GF-D8 (cell line): ENCODE measurements at places on chromosomes 16 and 17.

DNA sequence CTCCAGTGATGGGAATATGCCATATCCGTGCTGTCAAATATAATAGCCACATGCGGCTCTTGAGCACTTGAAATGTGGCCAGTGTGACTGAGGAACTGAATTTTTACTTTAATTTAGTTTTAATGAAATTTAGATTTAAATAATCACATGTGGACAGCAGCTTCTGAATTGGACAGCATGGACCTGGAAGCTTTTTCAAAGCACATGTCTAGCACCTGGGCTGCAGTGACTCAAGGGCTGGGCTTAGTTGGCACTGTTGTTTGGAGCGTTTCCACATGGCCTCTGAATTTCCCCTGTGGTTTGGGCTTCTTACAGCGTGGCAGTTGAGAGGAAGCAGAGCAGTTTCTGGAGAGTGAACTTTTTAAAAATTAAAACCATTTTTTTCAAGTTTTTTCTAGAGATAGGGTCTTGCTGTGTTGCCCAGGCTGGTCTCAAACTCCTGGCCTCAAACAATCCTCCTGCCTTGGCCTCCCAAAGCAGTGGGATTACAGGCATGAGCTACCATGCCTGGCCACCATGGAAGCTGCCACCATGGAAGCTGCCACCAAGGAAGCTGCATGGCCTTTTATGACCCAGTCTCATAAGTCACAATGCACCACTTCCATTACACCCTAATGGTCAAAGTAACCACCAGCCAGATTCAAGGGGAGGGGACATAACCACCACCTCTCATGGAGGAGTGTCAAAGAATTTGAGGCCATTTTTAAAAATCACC is 6.7 kb upstream of the TOB1 start:
- DNase-seq, result peak; percentile 67

GRCh38 chr17:76034428-76035350 is 7.6 kb upstream of the EVPL start:
- DNase-seq, result no peak

DNA sequence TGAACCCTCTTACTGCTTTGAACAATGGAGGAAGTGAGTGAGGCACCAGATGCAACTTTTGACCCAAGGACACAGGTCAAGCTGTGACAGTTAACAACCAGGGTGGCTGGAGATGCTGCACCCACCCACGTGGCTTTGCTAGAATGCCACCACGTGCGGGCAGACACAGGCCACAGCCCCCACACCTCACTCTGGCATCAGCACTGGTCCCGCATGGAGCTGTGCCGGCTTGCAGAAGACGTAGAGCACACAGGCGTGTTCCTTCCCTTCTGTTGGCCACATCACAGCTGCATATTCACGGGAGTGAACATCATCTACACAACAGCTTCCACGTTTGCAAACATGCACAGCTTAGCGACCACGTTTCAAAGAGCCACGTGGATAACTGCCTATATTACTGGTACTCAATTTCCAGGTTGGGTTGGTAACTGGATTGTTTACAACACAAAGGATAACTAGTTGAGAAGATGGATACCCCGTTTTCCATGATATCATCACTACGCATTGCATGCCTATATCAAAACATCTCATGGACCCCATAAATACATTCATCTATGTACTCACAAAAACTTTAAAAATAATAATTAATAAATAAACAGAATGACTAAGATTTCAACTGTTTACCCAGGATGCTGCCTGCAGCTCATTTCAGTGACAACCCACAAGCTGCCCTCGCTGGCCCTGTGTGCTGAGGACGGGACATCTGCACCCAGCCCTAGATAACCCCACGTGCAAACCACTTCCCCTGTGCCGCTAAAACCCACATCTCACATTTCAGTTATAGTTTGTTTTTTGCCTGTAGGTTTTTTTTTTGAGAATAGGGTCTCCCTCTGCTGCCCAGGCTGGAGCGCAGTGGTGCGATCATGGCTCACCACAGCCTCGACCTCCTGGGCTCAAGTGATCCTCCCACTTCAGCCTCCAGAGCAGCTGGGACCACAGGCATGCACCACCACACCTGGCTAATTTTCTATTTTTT is 132.0 kb downstream of the ANKRD11 start:
- DNase-seq, result peak; percentile 48

- DNase-seq, result no peak
Observed at GRCh38 chr16:4386451-4386805, 14.8 kb downstream of the VASN start.

- DNase-seq, result no peak
Observed at GRCh38 chr16:11149011-11149616, 106.9 kb downstream of the SOCS1 start.

DNA sequence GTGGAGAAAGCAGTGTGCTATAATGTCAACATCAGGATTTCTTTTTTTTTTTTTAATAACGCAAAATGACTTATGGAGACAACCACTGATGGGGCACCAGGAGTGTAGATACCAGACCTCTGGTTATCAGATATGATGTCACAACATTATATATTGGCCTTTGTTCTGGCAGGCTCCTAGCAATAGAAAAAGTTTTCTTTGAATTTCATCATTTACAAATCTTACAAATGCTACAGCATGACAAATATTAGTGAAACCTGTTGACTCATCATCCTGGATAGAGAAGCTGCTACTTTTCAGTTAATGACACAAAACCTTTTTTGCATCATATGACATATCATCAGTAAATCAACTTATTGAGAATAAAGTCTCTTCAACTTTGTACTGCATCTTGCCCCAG is 6.1 kb downstream of the THUMPD1 start:
- no peak for DNase-seq

DNA sequence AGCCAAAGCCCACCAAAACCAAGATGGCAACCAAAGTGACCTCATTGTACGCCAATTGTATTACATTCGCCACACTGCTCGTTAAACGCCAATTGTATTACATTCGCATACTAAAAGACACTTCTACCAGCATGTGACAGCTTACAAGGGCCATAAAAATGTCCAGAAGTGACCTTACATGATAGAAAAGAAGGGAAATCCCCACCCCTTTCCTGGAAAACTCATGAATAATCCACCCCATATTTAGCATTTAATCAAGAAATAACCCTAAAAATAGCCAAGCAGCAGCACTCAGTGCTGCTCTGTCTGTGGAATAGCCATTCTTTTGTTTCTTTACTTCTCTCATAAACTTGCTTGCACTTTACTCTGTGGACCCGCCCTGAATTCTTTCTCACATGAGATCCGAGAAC is 25.7 kb downstream of the PSMD7 start:
- DNase-seq, result no peak

- DNase-seq, result no peak
Observed at GRCh38 chr16:64865069-64865696, 256.7 kb downstream of the CDH11 start.

DNA sequence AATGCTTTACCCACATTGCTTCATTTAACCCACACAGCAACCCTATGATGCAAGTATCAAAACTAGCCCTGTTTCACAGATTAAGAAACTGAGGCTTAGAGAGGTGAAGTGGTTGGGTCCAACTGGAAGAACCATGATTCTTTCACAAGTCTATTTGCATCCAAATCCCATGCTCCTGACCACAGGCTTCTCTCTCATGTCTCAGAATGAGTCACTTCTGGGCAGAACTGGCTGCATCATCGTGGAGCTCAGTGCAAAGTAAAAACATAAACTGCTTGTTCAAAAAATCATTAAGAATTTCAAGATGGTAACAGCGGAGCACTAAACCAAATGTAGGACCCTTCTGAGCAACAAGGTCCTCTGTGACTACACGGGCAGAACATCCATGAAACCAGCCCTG is 20.2 kb upstream of the CES1 start:
- no peak for DNase-seq

DNA sequence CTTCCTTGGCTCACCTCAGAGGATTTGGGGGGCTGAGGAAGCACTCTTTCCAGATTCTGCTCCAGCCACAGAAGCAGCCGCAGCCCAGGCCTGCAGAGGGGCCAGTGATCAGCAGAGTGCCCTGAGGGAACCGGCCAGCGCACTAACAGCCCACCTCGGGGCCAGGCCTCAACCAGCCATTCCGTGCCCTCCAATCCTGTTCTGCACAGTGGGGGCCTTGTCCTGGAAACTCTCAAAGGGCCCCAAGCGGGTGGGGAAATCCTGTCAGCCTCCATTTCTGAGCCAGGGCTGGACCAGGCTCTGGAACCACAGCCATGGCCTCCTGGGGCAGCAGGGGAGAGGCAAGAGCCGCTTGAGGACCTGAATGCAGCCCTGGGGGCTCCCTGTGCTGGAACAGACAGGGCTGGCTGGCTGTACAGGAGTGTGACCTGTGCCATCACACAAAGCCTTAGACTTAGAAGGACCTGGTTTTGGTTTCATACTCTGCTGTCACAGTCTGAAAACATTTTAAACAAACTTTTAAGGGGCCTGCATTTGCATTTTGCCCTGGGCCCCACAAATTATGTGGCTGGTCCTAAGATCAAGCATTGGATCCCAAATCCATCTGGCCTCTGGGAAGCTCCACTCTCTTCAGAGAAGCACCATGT is 10.0 kb downstream of the CNGB1 start:
- DNase-seq, result no peak

DNA sequence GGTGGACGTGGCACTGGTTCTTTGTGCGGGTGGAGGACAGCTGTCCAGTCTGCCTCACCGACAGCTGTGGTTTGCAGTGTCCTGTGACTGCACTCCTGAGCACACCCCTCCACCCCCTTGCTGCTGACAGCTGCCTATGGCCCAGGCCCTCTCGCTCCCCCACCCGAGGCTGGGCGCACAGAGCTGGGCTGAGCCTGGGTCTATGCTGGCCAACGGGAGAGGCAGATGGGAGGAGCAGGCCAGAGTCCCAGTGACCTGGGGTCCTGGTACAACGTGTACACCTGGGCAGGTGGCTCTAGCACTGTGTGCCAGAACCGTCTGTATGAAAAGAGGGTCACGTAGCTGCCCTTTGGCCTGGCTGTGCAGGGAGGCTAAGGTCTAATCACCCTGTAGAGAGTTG is 30.5 kb downstream of the BAIAP2 start:
- DNase-seq, result no peak

DNA sequence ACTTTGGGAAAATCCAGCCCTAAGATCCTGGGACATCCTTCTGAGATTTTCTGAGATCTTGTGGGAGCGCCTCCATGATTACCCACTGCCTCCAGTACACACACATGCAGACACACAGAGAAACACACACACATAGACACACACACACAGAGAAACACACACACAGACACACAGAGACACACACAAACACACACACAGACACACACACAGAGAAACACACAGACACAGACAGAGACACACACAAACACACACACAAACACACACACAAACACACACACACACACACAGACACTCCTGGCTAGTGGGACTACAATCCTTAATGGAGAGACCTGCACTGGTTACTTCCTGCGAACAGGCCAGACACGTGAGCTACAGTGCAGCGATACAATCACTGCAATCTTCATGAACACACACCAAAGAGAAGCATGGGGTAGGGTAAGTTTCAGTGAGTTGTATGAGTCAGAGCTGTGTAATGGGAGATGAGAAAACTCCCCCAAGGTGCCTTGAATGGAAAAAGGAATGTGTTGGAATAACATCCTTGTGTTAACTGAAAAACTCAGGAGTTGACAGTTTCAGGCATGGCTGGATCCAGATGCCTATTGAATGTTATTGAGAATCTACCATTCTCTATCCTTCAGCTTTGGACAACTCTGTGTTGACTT is 79.5 kb downstream of the SLC6A2 start:
- DNase-seq, result no peak

- DNase-seq, result no peak
Observed at GRCh38 chr16:71846431-71846830, 655 bp downstream of the ATXN1L start.

GRCh38 chr17:63613663-63614062 is 8.6 kb upstream of the MAP3K3 start:
- DNase-seq, result no peak

DNA sequence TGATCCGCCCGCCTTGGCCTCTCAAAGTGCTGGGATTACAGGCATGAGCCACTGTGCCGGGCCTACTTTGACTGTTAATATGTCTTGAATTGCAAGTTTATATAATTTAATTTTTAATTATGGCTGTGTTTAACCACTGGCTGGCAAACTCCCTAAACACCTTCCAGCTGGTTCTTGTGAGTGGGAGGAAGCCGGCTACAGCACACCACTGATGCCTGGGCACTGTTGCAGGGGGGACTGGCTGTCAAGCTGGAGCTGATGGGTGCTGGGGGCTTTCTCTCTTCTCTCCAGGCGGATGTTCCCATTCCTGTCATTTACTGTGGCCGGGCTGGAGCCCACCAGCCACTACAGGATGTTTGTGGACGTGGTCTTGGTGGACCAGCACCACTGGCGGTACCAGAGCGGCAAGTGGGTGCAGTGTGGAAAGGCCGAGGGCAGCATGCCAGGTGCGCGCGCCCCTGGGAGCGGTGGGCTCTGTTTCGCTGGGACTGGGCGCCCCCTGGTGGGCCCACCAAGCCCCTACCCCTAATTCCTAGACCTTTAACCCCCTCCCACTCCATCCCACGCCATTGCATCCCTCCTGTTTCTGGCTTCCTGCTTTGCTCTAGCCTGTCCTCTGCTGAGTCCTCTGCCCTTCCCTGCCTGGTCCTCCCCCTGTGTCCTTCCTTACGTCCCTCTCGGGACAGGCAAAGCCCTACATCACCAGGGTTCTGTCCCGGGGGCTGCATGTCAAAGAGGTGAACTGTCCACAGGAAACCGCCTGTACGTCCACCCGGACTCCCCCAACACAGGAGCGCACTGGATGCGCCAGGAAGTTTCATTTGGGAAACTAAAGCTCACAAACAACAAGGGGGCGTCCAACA is 9.5 kb downstream of the TBX21 start:
- DNase-seq, result no peak

- no peak for DNase-seq
Observed at GRCh38 chr17:18981642-18982424, 22.7 kb downstream of the FAM83G start.

DNA sequence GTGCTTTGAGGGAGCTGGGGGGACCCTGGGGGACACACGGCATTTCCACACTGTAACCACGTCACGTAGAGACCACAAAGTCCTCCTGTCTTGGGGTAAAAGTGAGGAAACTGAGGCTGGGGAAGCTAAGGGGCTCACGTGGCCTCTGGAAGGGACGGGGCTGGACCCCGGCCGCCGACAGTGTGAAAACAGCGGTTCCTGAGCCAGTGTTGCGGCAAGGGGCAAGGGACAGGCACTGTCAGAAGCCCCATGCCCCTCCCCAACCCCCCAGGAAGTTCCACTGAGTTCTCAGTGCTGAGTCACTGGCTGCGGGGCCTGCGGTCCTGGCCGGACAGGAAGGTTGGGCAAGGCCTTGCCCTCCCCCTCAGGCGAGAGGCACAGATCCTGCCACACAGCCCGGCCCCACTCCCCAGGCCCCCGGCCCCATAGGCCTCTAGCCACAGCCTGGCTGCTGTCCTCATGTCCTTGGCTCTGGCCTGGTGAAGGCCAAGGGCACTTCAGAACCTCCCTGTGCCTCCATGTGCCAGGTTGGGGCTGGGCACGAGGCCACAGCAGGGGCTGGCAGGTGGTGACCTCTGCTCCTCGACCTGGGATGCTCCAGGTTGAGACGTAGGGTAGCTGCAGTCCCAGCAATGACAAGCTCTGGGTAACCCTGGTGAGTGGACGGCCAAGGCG is 5.0 kb upstream of the CCDC57 start:
- peak; percentile 45 for DNase-seq

DNA sequence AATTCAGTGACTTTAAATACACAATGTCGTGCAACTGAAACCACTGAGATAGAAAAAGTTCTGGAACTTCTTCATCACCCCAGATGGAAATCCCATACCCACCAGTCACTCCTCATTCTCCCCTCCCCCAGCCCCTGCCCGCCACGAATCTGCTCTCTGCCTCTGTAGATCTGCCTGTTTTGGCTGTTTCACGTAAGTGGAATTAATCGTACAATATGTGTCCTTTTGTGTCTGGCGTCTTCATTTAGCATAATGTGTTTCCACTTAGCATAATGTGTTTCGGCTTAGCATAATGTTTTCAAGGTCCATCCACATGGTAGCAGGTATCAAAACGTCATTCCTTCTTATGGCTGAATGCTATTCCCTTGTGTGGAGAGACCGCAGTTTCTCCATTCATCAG is 3.5 kb upstream of the SPPL2C start:
- DNase-seq, result no peak
